ENCODE measurements at places on chromosomes 1 and 21. TPM values are rescaled to one million over a fixed set of nuclear protein-coding genes. Genes with fewer than 3 reads are reported as not detected.

DNA sequence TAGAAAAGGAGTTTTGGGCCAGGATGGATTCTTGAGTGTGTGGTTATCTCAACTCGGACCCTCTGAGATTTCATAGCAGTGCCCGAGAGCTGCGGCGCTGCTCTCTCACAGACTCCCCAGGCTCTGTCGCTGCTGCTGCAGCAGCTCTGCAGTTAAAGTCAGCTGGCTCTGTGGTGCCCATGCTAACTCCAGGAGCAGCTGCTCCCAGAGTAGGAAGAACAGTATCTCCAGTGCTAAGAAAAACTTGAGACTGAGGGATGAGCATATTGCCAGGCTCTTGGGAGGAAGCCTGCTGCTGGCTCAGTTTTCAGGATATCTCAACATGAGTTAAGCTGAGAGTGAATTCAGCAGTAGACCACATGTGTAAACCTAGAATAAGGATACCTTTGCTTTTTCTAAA is 4.5 kb downstream of the LCE2D start:
- DNase-seq = no peak

DNA sequence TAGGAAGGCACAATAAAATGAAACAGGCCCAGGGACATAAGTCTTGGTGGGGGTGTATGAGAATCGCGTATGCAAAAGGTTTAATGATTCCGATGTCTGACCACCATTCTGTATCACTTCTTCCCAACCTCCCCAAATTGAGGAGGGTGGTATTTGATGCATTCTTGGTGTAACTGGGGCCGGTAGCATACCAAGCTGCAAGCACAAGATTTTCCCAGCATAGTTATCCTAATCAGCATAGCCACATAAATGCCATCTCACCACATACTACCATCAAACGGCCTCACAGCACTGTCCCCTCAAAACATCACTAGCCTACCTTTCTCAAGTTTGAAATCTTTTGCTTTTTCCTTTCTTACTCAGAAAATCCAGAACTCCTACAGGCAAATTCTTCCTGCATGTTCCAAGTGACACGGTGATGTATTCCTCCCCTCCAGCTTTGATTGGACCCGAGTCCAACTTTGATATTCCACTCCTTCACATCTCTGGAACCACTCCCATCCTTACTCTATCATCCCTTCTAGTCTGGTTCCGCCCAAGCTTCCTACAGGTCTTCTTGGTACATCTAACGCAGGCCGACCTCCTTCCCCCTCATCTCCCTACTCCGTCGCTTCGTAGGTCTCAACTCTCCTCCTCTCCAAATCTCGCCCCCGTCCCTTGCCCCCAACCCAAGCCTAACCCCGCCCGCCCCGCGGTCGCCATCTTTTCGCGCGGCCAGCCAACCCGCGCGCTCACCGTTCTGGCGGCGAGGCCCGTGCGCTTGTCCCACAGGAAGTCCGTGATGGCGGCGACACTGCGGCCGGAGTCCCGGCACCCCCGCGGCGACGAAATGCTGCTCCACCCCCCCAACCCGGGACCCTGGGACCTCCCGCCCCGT is 600 bp downstream of the CLK2 start:
- no peak for DNase-seq

GRCh38 chr1:168000656-168001055 is 63.8 kb upstream of the MPC2 start:
- no peak for DNase-seq

- no peak for DNase-seq
These were observed 77.3 kb upstream of the BCAR3 start for GRCh38 chr1:93758842-93759515.

DNA sequence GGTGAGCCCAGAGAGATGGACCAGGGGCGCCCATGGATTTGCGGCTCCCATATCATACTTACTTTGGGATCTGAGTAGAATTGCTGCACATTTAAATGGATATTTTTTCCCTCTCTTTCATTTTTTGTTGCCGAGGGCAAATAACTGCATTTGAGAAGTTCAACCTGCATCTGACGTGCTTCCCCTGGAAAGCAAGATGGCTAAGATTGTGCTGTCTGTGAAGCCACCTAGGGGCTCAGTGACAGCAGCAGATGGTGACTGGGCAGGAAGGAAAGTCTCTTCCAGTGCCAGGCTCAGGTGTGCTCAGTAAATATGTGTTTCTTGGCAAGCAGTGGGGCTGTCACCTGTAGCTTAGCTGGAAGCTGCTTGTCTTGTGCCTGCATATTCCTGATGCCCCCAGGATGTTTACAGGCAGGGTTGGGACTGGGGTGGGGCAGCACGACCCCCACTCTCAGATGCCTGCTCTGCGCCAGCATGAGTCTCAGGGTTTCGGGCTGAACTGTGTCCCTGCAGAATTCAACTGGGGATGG is 59.8 kb upstream of the ETV3 start:
- no peak for DNase-seq

GRCh38 chr1:58979677-58980076 is 195.8 kb upstream of the JUN start:
- no peak for DNase-seq

GRCh38 chr1:93506126-93506525 is 58.2 kb downstream of the FNBP1L start:
- DNase-seq = no peak

DNA sequence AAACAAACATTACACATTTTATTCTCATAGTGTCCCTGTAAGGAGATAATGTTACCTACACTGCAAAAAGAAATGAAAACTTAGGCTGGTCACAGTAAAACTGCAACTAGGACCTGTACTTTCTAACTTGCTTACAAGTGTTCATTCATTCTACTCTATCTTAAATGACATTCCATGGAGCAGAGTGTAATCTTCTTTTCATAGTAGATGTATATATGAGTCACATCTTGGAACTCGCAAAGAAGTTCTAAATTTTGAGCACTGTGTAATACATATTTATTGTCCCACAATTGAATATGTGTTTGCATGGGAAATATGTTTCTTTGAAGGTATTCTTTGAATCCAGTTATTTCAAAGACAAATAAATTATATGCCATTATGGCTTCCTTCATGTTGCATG is 1258.5 kb upstream of the ADGRL2 start:
- no peak for DNase-seq

GRCh38 chr1:215071078-215071477 is 11.5 kb upstream of the KCNK2 start:
- no peak for DNase-seq

DNA sequence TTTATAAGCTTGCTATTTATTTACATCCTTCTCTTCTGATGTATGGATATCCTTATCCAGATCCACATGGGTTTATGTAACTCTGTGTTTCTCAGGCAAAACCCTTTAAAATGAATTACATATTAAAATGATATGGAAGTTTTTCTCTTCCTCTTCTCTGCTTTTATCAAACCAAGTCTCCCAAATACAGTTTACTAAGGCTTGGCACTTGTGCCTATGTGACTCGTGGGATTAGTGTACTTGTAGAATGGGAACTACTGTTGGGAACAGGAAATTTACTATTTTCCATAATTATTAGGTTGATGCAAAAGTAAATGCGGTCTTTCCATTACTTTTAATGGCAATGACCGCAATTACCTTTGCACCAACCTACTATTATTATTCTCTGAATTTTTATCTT is 14.8 kb downstream of the SIM2 start:
- DNase-seq = no peak

- no peak for DNase-seq
These were observed 107.2 kb downstream of the RGS2 start for GRCh38 chr1:192916021-192916420.

DNA sequence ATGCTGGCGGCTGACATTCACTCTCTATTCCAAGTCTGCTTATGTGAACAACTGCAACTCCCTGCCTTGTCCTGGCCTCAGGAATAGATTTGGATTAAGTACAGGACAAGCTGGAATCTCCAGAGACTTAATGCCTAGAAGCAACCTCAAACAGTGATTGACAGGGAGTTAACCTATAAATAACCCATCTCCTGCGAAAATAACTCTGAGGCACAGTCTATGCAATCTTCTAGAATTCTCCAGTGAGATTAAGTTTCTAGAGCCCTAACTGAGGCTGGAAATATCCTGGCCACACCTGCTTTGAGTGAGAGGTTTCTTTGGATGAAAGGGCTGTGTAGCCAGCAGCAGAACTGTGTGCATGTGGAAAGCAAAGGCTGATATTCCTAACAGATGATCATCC is 25.3 kb upstream of the ATP1A1 start:
- no peak for DNase-seq

Gene GJA4
- 13.0 TPM for total RNA-seq

Gene IL10
- 1.6 TPM for total RNA-seq

Gene CD247
- 0.30 TPM for total RNA-seq

Gene PTTG1IP
- 151 TPM for total RNA-seq

Gene KRTAP11-1
- 283 TPM for total RNA-seq
